ENCODE measurements at places on chromosomes 7 and 10.

GRCh38 chr7:48454750-48455192, 283.5 kb downstream of the ABCA13 start:
- DNase-seq = no peak

DNA sequence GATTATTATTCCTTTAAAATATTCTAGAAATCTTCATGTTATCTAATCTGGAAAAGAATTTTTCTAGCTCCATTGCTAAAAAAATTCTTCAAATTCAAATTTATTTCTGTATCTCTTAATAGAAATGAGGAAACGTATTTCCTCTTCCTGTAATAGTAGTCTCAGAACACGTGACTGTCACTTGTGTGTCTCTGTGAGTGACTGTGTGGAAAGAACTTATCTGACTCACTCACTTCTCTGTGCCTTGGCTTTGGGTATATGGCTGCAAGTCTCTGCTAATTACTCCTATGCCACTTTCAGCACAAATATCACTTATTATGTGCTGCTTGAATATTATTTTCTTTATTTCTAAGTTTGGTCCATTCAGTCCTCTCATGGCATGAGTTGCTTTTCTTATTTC, 132.7 kb downstream of the CNTNAP2 start:
- DNase-seq = no peak

- DNase-seq = no peak
Observed at GRCh38 chr10:287026-287709, 151.9 kb downstream of the ZMYND11 start.

GRCh38 chr7:102429141-102429899, 4.1 kb upstream of the ORAI2 start:
- DNase-seq = no peak

DNA sequence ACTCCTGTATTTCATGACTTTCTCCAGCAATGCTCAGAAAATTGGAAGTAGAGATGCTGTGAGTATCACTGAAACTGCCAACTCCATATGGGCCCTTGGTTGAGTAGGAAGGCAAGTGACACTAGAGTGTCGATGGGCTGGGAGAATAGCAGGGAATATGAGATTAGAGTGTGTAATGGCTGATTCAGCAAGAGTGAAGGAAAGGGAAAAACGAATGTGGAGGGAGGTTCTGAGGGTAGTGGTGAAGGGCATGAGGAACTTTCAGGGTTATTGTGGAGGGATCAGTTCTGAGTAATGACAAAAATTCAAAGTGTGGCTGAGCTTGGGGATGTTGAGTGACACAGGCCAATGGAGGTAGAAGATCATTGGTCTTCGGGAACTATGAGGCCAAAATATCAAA, 49.0 kb upstream of the PCGF5 start:
- no peak for DNase-seq

All from stimulated activated CD4-positive, alpha-beta T cell treated with anti-CD3 and anti-CD28 coated beads, TNF-alpha, amount 100 ng/mL, for 4 hours (primary cell).